Mesenteric fat pad (tissue), 1 donor: ENCODE measurements at places on chromosomes 7 and 10. TPM values are rescaled to one million over a fixed set of nuclear protein-coding genes. Genes with fewer than 3 reads are reported as not detected.

DNA sequence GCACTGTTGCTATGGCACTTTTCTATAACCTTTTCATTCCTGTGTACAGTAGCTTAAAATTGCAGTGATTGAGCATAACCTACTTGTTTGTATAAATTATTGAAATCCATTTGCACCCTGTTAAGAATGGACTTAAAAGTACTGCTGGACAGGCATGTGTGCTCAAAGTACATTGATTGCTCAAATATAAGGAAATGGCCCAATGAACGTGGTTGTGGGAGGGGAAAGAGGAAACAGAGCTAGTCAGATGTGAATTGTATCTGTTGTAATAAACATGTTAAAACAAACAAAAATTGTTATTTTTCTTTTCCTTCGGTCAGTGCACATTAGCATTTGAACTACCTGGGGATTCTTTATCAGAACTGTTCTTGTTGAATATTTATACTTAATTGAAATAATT, 57.1 kb upstream of the BAMBI start:
- DNase-seq = no peak

DNA sequence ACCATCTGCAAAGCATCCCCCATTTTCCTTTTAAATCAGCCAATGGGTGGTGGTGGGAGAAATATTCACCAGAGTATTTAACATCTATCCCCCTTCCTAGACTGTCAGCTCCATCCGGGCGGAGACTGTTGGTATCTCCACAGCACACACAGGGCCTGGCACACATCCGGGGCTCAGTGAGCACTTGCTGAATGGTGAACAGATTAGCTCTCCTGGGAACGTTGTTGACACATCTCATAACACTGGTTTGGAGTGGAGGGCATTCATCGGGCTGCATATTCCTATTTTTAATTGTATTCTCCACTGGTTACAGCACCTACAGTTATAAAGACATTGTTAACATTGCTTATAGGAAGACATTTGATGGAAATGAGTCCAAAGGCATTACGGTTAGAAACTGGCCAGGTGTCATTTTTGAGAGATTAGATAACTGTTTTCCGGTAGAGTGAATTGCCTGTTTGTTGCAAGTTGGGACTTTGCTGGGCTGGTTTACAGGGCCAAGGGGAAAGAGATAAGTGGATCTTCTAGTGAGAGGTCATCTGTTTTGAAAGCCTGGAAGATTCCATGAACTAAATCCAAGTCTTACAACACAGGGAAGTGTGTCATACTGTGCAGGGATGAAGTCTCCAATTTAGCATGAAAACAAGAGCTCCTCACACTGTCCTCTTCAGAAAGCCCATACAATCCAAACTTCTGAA, 101.8 kb downstream of the EGFR start:
- DNase-seq = no peak

The MUC12 gene
- total RNA-seq = 0.32 TPM

The NCF1 gene
- 8.6 TPM for total RNA-seq

DNA sequence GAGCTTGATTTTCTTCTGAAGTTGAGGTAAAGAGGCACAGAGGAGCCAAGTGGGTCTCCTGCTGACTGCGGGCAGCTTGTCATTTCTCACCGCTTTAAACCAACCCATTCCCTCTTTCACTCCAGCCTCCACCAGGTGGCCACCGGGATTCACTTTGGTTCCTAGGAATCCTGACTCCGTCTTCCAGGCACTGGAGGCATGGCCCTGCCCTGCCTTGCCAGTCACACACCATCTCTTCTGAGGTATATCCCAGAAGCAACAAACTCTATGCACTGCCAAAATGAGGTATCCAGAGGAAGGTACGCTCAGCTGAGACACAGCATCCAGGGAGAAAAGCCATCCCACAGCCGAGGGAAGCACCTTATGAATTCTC, 280.8 kb downstream of the TNS3 start:
- DNase-seq = peak; percentile 39
